Stimulated activated CD4-positive, alpha-beta T cell treated with anti-CD3 and anti-CD28 coated beads, Interleukin-12 subunit alpha, Interleukin-12 subunit beta, amount 100 ng/mL, for 4 hours (primary cell): ENCODE measurements at places on chromosomes 7 and 10.
A peak's percentile ranks its signal among the peaks of the same experiment; 100 is the strongest.

DNA sequence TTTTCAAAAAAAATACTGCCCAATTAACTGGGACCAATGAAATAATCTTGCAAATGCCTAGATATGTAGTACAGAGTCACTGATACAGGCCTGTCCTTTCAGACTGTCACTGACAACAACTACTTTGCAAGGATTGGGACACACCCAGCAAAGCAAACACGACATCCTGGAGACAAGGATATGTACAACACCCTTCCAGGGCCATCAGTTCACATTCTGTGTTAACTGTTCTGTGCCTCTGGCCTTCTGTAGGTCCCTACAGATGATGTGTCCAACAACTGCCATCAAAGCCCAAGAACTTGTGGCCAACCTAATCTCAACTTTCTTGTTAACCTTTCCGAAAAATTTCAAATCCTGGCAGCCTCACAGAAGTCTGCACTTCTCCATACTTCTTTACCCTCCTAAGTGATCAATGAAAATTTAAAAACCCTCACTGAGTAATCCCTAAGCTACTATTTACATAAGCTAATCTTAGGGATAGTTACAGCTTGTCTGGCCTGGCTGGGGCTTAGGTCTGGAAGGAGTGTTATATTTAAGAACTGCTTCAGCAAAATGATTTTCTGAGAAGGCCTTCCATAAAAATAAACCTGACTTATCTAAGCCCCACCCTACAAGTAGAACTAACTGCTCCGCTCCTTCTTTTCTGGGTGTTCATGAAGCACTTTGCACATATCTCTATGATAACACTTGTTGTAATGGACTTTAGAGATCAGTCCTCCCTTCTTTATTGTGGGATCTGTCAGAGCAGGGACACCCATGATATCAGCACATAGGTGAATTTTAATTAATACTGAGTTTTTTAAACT, 21.0 kb downstream of the COBL start:
- DNase-seq, result no peak

DNA sequence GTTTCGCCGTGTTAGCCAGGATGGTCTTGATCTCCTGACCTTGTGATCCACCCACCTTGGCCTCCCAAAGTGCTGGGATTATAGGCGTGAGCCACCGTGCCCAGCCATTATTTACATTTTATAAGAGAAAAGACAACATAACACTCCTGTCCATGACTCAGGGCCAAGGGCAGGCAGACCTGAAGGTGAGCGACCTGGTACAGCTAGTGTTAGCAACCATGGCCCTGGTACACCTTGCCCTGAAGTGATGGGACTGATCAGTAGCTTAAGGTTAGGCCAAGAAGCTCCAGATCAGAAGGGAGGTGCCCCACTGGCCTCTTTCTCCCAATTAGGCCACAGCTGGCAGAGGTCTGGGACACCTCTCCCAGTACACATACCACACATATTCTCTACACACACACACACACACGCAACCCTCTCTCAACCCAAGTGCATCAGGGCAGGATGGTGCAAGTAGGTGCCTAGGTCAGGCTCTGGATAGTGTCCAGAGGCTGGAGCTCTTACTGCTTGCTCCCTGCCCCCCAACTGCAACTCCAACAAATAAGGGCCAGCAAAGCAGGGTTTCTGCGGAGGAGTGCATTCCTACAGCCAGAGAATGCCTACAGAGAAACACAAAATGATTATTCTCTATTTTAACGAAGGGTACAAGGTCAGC, 43.8 kb downstream of the DPCD start:
- DNase-seq, result no peak

DNA sequence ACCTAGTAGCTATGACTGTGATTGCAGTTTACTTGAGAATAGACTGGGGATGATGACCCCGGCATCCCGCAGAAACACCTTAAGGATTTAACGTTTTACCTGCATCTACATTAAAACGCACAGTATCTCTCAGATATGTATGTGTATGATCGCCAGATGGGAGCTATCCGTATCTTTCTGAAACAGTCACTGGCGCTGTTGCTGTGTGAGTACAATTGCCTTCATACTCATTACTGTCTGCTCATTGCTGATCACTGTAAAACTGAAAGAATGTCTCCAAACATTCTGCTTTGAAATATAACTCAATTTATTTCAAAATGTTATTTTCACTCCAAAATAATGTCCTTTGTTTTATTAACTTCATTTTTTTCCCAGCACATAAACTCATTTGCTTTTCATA, 388.9 kb upstream of the AKR1E2 start:
- DNase-seq, result no peak

- no peak for DNase-seq
These were observed 245.5 kb upstream of the GRB10 start for GRCh38 chr7:51027935-51028830.

- no peak for DNase-seq
These were observed 263.3 kb downstream of the PTEN start for GRCh38 chr10:88126699-88127098.

DNA sequence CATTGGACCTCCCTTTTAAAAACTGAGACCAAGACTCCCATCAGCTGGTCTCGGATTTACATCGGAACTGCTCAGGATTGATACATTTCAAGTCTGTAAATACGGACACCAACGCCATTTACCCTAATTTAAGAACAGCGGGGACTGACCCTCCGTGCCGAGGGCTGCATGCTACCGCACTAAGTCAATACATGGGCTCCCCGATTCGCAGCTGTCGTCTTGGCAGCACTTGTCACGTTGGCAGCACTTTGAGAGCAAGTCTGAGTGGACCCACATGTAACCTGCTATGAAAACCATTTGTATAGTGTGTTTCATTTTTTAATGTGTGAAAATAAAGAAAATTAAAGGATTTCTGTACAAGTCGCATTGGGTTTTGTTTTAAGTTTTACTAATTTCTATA, 83.4 kb downstream of the EZH2 start:
- DNase-seq, result no peak

DNA sequence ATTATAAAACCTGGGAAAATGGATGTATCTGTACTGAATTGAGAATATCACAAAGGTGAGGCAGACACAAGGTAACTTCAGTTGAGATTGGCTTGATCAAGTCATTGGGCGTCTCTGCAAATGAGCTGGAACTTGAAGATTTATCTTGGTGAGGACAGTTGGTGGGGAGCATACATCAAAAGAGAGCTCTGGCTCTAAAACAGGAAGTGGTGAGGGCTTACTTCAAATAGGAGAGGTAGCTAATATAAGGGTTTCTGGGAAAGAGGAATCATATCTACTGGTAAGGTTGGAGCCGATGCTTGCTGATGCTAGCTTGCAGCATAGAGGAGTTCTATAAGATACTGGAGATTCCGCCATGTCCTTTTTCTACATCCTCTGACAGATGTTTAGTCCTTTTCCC, 39.9 kb upstream of the FGL2 start:
- DNase-seq, result no peak

- peak; percentile 50 for DNase-seq
These were observed at the start of gene GIMAP1 for GRCh38 chr7:150716368-150716767. TSS of gene GIMAP1 (plus strand) at chr7:150716613. CDS start at chr7:150719048, 2,435 bp downstream.

DNA sequence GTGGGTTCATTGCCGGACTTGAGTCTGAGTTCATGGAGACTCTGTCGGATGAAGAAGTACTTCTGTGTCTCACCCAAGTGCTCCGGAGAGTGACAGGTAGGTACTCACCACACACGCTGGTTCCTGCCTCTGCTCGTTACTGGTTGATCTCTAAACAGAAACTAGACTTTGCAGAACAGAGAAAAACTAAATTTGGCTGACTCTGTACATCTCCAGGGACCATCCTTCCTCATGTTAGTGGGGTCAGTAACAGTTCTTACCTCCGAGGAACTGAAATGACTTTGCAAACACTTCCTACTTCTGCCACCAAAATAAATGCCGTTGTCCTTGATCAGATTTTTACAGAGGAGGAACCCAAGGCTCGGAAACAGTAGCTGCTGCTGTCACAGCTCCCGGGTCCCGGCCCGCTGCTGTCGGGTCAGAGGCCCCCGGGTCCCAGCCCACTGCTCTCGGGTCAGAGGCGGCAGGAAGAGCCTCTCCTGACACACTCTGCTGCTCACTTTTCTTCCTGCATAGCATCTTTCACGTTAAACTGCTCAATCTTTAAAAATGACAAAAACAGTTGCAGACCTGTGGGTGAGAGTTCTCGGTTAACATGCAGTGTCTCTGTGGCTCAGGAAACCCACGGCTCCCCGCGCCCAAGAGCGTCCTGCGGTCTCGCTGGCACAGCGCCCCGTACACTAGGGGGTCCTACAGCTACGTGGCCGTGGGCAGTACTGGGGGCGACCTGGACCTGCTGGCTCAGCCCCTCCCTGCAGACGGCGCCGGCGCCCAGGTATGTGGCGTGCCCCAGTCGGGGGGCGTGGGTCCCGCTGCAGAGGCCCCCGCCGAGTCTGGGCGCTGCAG, 4.8 kb upstream of the MTG1 start:
- DNase-seq, result no peak

DNA sequence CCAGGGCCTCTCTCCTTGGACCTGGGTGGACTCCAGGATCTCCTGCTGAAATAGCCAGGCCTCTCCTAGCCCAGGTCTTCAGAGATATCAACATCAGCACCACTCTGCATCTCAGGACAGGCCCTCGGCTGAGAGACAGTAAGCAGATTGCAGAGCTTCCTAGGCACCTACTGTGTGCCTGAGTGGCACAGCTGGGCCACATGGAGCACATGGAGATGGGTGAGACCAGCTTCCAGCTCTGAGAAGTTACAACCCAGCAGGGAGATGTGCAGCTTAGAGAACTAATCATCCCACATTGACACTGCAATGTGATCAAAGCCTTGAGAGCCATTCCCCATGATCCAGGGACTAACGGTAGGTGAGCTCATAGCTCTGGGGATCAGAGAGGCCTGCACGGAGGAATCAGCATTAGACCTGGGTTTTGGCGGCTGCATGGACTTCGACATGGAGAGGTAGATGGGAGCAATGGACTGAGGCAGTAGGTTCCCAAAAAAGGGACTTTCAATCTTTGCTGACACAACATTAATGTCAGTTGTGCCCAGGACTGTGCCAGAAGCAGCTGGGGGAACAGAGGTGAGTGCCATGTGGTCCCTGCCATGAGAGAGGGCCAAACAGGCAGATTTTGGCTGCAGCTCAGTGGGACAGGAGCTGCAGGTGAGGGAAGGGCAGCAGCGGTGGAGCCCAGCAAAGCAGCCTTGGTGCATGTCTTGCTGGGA, 76.0 kb upstream of the LEP start:
- no peak for DNase-seq

GRCh38 chr7:73652541-73652949, 15.1 kb upstream of the VPS37D start:
- DNase-seq, result no peak

DNA sequence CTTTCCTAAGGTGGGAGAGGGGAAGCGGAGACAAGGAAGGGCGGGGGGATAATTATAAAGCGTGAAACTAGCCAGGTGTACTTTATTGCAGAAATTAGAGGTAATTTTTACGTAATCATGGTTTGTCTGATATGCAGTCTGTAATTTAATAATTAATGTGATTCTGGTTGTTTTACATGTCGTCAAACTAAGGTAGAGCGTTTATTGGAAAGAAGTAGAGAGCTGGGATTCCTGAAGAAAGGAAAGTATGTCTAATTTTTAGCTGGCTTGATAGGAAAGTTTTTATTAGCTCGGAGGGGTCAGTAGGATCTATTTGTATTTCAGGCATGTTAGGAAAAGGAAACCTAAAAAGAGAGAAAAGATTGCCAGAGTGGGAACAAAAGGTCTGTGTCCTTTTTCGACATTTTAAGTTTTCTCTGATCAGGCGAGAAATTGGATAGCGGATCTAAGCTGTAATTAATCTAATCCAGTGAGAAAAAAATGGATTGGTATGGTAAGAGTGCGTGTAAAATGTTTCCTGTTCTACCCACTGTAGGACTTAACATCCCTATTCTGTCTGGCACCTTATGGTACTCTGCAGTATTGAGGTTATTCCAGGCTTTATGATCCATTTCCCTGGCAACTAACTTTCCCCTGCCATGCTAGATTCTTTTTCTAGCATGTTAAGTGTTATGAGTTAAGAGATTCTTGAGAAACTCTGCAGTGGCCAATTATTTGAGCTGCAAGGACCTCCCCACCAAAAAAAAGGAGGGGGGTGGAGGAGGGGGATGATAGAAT, 1.4 kb downstream of the CELF2 start:
- DNase-seq, result no peak

GRCh38 chr7:94655848-94656657, at the start of gene SGCE:
TSS of gene SGCE (minus strand) at chr7:94656133. CDS start at chr7:94656098, 35 bp downstream.
- peak; percentile 48 for DNase-seq

DNA sequence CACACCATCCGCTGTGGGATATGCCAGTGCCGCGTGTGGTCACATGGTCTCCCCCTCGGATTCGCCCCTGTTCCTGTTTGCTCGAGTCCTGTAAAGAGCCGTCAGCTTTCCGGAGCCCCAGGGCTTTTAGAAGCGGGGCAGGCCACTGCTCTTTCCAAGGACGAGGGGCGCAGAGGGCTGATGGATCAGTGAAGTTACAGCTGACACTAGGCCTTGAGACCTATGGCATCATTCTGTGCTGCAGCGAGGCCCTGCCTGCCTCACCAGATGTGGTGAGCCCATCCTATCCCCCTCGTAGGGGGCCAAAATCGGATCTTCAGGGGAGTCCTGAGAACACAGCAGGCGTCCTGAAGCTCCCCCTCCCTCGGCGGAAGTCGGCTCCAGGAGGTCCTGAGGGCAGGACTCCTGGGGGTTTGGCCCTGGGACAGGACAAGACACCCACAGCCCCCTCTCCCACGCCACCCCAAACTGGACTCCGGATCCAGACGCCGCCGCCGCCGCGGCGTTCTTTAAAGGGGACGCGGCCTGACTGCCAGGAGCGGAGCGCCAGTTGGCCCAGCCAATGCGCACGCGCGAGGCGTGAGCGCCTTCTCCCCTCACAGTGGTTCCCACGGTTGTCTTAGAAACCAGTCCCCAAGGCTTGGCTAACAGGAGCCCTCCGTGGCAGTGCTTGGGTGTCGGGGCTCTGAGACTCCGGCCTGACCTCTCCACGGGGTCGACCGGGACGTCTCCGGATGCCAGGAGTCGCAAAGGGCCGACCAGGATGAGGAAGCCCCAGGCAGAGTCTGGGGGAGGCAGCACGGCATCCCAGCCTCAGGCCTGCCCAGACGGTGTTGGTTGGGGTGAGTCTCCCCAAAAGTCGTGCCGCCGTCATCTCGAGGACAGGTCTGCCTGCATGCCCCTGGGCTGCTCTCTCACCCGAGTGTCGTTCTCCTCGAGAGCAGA, 371.7 kb downstream of the ZNF716 start:
- DNase-seq, result no peak

DNA sequence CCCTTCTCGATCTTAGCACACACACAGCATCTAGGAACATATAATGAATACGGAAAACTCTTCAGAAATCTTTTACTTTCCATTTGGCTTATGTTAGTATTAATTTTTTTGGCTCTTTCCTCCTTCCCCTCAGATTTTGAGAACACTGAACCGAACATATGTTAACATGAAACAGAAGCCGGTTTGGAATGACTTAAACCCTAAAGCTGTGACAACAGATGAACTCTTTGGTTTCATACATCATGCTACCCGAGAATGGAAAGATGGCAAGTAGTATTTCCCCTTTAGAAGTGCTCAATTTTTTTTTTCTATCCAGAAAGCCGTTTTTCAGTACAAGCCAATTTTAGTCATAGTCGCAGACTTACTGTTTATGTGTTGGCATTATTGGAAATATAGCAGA, 164.7 kb downstream of the DNAH11 start:
- no peak for DNase-seq
